ENCODE measurements at places on chromosomes 7 and 10.

DNA sequence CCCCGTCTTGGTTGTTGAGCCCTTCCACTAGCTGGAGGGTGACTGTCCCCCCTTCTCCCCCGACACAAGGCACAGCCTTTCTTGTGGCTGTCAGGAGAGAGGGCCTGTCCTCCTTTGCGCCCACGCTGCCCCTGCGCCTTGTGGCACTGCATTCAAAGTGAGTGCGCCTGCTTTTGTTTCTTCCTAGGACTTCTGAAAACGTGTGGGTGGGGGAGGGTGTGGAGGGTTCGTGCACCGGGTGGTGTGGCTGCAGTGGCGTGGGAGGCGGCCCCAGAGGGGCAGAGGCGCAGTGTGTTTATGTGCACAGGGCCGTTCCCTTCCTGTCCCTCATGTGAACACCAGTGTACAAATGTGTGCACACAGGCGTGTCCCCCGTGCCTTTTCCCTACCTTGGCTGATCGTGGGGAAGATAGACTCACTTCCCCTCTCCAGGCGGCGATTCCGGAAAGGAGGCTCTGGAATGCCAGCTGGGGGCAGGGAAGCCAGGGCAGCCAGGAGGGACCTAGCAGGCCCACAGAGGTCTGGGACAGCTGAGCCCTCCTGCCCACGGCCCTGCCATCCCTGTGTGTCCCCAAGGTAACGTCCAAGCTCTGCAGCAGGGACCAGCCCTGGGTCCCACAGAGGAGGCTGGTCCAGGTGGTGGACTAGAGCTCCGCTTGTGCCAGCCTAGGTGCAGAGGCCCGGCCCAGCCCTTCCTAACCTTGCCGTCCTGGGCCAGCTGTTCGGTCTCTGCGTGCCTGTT is 88.8 kb downstream of the LHPP start:
- no peak for DNase-seq

DNA sequence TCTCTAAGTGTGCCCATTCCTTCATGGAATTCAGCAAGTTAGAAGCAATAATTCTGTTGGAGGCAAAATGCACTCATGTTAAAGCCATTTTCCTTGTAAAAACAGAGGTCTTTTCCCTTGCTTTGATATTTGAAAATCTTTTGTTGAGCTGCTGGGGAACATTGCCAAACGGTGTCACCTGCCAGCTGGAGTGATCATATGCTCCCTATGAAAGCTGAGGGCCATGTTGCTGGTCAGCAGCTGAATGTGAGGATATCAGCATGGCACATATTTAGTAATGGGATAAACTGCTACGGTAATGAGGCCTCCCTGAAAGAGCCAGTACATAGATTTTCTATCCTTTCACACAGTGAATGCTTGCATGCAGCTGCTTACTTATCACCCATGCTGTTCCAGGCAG is 224.3 kb downstream of the THSD7A start:
- no peak for DNase-seq

- no peak for DNase-seq
These were observed 2.6 kb downstream of the ABI1 start for GRCh38 chr10:26857991-26858706.

DNA sequence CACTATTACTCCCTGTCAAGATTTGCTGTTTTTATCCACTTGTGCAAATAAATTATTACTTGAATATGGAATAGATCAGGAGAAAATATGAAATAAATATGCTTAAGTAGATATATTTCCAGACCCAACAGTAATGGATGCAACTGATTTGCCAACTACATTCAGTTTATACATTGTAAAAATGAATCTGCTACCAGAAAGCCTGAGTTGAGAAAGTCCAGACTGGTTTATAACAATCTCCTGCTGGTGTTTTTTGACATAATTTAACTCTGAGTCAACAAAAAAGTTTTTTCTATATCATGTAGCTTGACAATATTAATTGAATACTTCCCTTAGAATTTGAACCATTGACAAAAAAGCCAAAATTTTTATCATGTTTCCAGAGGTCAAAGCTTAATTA is 265.8 kb upstream of the SEMA3D start:
- no peak for DNase-seq

GRCh38 chr7:127886248-127886647 is 145.0 kb downstream of the LRRC4 start:
- DNase-seq = no peak

DNA sequence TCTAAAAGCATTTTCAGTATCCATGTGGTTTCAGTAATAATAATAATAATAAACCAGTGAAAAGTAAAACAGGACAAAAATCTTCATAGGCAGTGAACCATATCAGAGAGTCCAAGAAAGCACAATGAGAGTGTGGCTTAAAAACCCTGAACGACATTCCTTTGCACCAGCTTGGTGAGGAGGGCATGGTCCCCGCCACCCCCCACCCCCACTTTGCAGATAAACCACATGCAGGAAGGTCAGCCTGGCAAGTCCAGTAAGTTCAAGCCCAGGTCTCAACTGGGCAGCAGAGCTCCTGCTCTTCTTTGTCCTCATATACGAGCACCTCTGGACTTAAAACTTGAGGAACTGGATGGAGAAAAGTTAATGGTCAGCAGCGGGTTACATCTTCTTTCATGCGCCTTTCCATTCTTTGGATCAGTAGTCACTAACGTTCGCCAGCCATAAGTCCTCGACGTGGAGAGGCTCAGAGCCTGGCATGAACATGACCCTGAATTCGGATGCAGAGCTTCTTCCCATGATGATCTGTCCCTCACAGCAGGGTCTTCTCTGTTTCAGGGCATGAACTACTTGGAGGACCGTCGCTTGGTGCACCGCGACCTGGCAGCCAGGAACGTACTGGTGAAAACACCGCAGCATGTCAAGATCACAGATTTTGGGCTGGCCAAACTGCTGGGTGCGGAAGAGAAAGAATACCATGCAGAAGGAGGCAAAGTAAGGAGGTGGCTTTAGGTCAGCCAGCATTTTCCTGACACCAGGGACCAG is 172.5 kb downstream of the EGFR start:
- no peak for DNase-seq

DNA sequence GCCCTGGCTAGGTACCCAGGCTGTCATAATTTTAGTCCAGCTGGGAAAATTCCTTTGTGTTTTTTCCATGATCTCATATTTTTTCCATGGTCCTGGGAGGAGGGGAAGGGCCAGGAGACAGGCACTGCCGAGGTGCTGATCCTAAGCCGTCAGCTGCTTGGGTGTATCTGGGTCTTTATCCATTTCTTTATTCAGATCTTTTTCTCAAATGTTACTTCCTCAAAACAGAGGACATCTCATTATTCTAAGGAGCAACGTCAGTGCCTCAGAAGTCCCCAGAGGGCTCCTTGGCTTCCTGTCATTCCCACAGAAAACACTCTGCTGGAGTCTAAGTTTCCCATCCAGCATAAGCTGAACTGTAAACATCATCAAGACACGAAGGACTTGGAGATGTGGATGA is 2.8 kb upstream of the OR6V1 start:
- no peak for DNase-seq

GRCh38 chr7:15936991-15937390 is 250.5 kb upstream of the MEOX2 start:
- no peak for DNase-seq

DNA sequence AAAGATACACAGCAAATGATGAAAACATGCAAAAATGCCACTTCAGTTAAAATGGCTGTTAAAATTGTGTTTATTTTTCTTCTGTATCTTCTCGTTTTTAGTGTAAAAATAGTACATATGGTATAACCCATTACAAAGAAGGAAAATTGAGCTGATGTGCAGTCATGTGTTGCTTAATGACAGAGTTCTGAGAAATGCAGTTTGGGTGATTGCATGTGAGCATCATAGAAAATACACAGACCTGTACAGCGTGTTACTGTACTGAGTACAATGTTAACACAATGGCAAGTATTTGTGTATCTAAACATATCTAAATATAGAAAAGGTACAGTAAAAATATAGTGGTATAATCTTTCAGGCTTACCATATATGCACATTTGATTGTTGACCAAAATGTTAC is 7.3 kb downstream of the DMTF1 start:
- DNase-seq = no peak

DNA sequence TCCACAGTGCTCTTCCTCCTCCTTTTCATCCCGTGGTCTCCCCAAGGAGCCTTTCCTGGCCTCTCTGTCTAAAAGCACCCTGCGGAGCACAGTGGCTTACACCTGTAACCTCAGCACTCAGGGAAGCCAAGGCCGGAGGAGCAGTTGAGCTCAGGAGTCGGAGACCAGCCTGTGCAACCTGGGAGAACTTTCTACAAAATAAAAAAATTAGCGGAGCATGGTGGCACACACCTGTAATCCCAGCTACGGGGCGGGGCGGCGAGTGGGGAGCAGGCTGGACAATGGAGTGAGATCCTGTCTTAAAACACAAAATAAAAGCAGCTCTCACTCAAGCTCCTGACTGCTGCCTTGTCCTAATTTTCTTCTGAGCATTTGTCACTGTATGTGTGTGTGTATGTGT is 1.4 kb upstream of the COBL start:
- DNase-seq = no peak

DNA sequence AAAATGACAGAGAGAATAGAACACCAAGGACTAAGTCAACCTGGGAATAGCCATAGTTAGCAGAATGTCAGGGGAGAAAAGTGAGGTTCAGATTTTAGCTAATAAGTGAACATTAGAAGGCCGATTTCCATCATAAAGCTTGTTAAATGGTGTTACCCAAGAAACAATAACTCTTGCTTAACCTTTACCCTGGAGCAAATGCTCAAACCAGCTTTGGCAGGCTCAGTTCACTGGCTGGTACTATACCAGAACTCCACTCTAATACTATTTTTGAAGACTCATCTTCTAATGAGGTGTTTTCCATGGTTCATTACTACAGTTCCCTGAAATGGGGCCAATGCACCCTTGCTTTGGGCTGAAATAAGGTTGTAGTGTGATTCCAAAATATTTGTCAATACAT is 61.3 kb downstream of the RNLS start:
- no peak for DNase-seq

- peak; percentile 96 for DNase-seq
These were observed at the start of gene ZFAND4 for GRCh38 chr10:45672181-45673073. TSS of gene ZFAND4 (minus strand) at chr10:45672772. CDS start at chr10:45663725, 9,047 bp downstream.

- DNase-seq = no peak
These were observed 22.7 kb upstream of the AASS start for GRCh38 chr7:122166740-122167139.

- DNase-seq = peak; percentile 42
These were observed 217.2 kb upstream of the MKLN1 start for GRCh38 chr7:131110297-131111080.

- peak; percentile 64 for DNase-seq
These were observed 941 bp upstream of the LUC7L2 start for GRCh38 chr7:139358541-139359365.

DNA sequence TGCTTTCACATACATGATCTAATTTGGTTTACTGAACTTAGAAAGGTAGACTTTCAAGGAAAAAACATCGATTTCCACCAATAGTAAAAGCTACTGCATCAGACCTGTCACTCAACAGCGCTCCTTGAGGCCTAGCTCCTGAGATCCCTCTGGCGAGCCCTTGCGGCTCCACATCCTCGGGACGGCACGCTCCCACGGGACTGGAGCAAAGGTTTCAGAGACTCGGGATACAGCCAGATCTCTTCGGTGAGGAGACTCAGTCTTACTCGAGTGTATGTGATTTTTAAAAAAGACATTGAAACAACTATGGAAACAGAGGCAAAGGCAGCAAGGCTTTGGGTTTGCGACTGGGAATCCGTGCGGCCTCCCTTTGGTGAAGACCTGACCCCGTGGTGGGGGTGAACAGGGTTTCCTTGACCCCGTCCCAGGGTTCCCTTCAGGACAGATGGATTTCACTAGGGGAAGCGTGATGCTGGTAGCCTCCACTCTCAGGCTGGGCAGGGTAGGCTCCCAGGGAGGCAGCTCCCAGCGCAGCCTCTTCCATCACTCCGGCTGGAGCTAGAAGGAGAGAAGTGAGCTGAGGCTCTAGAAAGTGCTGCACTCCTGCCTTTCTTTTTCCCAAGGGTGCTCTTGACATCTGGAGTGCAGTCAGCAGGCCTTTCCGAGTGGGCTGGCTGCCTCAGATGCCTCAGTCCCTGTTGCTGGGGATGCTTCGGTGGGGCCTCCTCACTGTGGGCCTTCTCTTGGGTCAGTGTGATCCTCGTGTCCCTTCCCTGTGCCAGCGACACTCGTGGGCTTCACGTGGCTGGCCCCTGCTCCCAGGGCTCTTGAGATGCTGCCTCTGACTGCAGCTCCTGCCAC is 5.8 kb upstream of the ATP6V0E2 start:
- no peak for DNase-seq

DNA sequence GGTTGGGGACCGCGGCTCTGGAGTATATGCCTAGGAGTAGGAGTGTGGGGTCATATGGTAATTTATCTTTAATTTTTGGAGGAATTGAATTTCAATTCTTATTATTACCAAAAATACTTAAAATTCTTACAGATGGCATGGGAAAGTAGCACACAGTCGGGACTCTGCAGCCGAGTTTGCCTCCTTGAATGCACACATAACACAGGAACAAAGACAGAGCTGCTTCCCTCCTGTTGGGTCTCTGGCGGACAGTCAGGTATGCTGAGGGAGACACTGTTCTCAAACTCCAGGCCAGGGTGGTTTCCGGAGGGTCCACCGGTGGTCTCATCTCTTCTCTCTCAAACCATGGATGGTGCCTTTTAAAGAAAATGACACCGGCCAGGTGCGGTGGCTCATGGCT is 32.7 kb downstream of the GRIFIN start:
- DNase-seq = no peak

- DNase-seq = peak; percentile 18
These were observed 62.6 kb downstream of the ADK start for GRCh38 chr10:74213571-74214162.

DNA sequence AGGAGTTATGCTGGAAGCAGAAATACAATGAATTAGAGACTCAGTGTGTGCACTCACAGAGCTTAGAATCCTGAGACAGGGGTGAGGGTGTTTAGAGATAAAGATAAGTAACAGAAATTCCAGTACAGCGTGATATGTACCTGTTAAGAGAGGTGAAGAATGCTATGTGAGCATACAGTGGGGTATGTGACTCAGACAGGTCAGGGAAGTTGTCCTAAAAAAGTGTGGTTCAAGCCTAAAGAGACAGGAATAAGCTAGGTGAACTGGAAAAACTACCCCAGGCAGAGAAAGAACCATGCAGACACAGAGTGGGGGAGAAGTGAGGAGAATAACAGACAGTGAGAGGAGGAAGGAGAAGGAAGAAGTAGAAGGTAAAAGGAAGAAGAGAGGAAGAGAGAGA is 8.6 kb downstream of the SMIM30 start:
- no peak for DNase-seq

DNA sequence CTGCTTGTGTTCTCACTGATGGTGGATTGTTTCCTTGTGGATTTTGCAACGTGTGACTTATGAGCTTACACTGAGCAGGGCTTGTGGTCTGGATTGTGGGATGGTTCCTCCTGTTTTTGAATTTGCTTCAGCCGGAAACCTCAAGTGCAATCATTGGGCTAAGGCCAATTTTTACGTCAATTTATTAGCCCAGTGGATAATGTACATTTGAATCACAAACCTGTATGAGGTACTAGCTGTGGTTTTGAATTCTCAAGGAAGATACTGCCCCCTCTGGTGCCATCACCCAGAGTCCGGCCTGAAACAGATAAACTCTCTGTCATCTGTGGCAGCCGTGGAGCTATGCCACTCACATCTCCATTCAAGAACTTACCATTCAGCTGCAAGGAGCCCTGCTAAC is 7.3 kb upstream of the ZNF777 start:
- DNase-seq = no peak

GRCh38 chr7:18900803-18901202 is 216.6 kb downstream of the TWIST1 start:
- no peak for DNase-seq

GRCh38 chr7:107643407-107643806 is 17.2 kb upstream of the SLC26A4 start:
- no peak for DNase-seq
